ENCODE measurements at places on chromosomes 12 and 14. TPM values are rescaled to one million over a fixed set of nuclear protein-coding genes. Genes with fewer than 3 reads are reported as not detected.

- DNase-seq, result peak; percentile 37
These were observed 59.8 kb upstream of the MDM1 start for GRCh38 chr12:68391937-68392336.

TPPP2 gene
- total RNA-seq, result not detected

- no peak for DNase-seq
These were observed 73.8 kb upstream of the RFX4 start for GRCh38 chr12:106508966-106509365.

KRT6A gene
- total RNA-seq, result 5.4 TPM

TOMM20L gene
- total RNA-seq, result not detected

SERPINA12 gene
- total RNA-seq, result not detected

DNA sequence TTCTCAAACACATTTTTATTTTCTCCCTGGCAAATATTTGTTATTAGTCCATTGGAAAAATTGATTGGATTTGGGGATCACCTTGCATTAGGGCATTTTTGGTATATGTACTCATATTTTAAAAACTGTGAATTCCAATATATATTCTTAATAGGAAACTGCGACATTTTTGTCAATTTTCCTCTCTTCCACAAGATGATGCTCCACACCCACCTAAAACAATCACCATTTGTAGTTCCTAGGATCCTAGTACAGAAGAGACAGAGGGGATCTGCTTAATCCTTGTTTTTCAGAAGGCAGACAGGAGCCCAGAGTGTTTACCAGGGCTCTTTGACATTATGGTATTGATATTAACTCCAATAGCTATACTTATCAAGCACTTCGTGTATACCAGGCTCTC is 22.8 kb upstream of the OASL start:
- no peak for DNase-seq

DNA sequence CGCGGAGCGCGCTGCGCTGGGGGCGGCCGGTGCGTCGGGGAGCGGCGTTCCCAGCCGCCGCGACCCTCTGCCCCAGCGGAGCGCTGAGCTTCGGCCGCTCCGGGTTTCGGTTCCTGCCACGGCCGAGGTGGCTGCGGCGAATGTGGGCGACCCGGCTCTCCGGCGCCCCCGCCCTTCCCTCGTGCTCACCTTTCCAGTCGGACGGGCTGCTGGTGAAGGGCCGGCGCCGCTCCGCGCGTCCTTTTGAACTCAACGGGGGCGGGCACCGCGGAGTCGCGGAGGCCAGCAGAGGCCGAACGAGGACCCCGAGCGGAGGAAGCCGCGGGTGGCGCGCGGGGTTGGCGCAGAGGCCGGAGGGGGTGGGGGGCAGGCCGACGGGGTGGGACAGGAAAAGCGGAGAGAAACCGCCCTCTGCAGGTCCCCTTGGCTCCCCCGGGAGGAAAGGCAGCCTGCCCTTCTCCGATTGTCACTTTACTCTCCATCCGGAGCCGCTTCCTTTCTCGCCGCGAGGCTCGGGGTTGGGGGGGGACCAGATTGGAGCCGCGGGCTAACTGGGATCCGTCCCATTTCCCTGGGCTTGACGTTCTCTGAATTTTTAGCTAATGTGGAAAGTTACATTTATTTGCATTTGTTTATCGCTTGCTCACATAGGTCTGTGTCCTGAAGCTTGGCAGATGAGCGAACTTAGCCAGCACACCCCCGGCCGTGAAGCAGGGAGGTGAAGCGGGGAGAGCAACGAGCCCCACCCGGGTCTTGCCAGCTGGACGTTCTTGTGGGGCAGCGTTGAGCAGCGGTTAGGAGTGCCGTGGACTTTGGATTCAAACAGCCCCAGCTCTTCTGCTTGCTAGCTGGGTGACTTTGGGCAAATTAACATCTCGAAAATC is at the start of gene SMAGP:
Gene SMAGP (minus strand): TSS at position 349 of the 884 bp plus-strand sequence. CDS start 1,137 bp downstream, outside the sequence.
- no peak for DNase-seq

CLEC12A gene
- total RNA-seq, result 1.5 TPM

GRCh38 chr14:85529803-85530574 is at the start of gene FLRT2:
Gene FLRT2 (plus strand): TSS chr14:85530144. CDS start chr14:85621515, 91,371 bp downstream.
- DNase-seq, result no peak

- no peak for DNase-seq
These were observed 26.9 kb downstream of the WBP11 start for GRCh38 chr12:14776236-14776961.

GRCh38 chr12:119024356-119024755 is 43.0 kb downstream of the SRRM4 start:
- DNase-seq, result no peak

DNA sequence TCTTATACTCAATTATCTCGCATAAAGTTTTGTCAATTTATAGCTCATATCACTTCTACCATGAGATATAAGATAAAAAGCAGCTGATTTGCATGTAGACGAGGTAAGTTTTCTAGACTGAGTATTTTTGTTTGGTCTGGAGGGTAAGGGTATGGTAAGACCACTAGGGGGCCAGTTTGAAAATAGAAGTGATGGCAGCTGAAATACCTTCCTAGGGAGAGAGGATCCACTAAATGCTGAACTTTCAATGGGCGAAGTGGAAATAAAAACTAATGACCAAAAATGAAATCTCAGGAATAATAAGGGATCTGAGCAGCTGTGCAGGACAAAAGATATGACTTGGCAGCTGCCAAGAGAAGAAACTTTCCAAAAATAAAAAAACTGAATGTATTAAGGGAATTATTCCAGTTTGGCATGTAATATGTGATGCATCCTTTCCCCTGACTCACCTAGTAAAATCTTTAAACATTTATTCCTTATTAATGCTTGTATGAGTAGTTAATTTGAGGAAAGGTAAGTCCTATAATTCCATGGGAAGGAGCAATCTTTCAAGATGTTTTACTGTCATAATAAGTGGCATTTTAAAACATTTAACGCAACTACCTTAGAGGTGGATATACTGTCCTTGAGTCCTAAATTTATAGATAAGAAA is 754.5 kb downstream of the C12orf50 start:
- DNase-seq, result no peak

- DNase-seq, result no peak
These were observed 5.9 kb downstream of the LAG3 start for GRCh38 chr12:6778217-6778573.

GRCh38 chr12:89314060-89314761 is 38.1 kb downstream of the DUSP6 start:
- DNase-seq, result no peak

E2F7 gene
- not detected for total RNA-seq

TAS2R8 gene
- total RNA-seq, result not detected

JDP2 gene
- 68.5 TPM for total RNA-seq

GRCh38 chr12:29971446-29971845 is 187.7 kb upstream of the TMTC1 start:
- DNase-seq, result no peak

CCDC38 gene
- total RNA-seq, result 0.17 TPM

ETFBKMT gene
- 0.83 TPM for total RNA-seq

DLGAP5 gene
- not detected for total RNA-seq

DNA sequence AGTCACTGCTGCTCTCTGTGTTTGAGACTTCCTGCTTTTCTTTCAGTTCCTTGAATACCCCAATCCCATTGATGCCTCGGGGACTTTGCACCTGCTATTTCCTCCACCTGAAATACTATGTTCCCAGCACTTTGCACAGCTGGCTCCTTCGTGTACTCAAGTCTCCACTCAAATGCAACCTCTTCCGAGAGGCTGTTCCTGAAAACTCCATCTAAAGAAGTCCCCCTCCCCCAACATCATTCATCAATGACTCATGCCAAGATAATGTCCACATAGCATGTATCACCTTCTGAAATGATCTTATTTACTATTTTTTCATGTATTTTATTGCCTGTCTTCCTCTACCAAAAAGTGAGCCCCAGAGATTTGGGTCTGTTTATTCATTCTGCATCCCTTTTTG is 48.6 kb downstream of the HSPB8 start:
- DNase-seq, result no peak

STK38L gene
- total RNA-seq, result 80.4 TPM

SAMD15 gene
- total RNA-seq, result 0.52 TPM

DNA sequence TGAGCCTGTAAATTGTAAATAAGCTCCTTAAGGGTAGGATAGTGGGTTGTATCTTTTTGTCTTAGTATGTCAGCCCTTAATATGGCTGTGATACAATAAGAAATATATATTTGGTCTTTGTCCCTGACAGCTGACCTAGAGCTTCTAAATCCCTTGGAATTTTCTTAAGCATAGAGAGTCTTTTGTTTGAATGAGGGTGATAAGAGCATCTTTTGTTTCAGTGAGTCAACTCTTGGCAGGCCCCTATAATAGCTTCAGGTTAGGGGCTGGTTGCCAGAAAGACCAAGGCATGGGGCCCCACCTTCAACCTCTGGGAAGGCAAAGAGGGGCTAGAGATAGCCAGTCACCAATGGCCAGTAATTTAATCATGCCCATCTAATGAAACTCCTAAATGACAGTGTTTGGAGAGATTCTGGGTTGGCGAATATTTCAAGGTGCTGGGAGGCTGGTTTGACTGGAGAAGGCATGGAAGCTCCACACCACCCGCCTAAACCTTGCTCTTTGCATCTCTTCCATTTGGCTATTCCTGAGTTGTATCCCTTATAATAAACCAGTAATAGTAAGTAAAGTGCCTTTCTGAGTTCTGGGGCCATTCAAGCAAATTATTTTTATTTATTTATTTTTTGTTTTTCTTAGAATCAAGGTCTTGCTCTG is 10.5 kb downstream of the PALS1 start:
- no peak for DNase-seq

DNA sequence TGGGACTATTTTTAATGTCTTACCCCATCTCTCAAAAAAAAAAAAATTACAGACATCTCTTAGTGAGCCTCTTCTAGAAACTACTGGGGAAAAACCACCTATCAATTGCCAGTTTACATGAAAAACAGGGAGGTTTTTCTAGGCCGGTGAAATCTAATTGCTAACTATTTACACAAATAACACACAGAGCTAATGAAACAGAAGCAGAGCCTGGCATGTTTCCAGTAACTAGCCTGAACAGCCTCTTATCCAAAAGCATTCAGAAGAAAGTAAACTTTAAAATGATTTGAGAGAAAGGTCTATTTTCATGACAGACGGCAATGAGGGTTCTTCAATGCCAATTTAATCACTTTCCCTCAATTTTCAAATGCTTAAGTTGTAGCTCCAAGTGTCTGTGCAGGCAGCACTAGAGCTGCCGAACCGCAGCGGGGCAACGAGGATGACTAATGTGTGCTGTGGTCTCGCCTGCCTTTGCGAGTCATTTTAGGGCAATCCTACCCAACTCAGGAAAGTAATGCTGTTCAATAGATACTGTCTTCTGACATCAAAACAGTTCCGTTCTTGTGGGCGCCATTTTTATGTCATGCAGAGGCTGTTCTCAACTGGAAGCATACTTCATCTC is 84.6 kb downstream of the SETD3 start:
- DNase-seq, result no peak

DNA sequence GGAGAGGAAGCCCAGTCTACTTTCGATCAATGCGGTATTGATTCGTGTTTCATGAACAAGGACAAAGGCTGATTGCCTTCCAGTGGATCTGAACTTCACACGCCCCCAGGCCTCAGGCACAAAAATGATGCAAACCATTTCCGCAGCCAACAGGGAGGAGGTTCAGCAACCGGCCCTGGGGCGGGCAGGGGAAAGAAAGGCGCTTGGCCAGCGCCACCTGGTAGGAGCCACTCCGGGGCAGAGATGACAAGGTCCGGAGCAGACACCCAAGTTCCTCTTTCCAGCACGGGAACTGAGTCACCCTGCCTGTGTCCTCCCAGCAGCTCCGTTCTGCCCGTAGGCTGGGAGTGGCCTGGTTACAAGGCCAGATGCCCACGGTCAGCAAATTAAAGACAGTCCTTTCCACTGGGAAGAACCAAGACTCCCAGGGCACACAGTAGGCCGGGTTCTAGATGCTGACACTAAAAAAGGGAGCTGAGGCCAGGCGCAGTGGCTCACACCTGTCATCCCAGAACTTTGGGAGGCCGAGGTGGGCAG is 136.3 kb downstream of the SCARB1 start:
- DNase-seq, result no peak

- no peak for DNase-seq
These were observed 620 bp downstream of the C1S start for GRCh38 chr12:7061138-7061537.

- DNase-seq, result peak; percentile 72
These were observed 23.9 kb downstream of the NID2 start for GRCh38 chr14:52044791-52045522.

DNA sequence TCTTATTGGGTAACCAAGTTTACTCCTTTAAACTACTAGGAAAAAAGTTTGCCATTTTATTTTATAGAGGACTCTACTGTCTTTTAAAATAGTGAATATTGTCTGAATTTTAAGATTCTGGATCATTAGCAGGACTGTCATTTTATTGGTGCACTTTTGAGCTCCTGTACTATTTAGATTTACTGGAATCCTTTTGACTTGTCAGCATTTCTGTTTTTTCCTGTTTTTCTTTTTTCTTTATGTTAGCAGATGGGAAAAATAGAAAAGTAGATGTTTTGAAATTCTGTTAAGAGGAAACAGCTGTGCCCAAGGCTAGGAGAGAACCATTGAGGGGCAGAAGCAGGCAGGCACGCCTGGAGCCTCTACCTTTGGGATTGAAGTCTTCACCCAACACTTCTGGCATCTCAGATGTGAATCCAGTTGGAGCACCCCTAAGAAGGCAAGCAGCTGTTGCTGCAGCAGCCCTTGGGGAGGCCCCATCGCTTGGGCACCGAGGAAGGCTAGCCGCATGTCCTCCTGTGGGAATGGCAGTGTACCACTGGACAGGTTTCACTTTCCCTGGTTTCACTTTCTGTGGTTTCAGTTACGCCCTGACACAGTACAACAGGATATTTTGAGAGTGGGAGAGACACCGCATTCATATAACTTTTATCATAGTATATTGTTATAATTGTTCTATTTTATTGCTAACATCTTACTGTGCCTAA is 11.5 kb downstream of the RIMKLB start:
- no peak for DNase-seq

DNA sequence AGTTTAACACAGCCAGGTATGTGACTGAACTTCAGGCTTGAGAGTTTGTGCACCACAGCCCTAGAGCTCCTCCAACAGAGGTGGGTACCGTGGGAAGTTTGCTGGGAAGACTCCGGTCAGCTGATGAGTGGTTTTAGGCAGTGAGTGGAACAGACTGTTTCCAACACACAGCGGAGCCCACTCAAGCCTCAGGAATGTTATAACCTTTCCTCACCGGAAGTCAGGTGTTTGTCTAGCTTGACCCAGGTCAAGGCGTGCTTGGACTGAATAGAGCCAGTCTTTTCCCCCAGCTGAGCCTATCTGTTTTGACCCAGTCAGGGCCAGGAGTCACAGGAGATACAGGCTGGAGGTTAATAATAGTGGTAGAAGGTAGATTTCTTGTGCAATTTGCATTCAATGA is 138.4 kb upstream of the PARP11 start:
- no peak for DNase-seq

DNA sequence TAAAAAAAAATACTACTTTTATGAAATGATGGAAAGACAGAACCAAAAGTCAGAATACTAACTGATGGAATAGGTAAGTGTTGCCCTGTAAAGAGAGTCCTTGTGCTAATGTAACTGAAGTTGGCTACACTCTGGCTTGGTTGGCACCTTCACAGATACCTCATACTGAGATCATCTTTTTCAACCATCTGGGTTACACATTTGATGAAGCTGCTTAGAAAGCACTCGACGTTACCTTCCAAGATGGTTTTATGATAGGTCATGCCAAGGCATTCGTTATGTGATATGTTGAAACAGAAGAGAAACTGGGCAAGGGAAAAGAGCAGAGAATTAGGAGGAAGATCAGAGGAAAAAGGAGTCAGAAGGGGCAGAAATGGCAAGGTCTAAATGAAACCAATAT is 203.8 kb downstream of the ADAMTS20 start:
- no peak for DNase-seq

PTGDR gene
- total RNA-seq, result 0.66 TPM

TNS2 gene
- total RNA-seq, result 204 TPM
